ENCODE measurements at places on chromosomes 4 and X.

DNA sequence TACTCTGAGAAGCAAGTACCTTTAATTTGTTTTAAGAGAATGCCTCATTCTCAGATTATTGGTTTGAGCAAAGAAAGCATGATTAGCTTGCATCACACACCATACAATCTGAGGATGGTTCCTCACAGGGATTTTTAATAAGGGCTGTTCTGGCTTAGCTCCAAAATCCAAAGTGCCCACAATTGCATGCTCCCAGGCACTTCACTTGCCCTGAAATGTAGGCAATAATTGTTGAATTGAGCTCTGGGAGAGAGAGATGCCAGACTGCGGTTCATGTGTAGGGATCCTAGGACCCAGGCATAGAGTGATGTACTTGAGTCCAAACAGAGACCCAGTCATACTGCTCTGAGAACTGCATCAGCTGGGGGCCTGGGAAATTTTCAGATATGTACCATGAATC, 358.4 kb upstream of the CXorf51B start:
- H3K4me3 ChIP-seq: no peak overlapping the region
- H3K27ac ChIP-seq: no peak overlapping the region
- no peaks in the 10 kb centered on the region for H3K27me3 ChIP-seq
- no peaks in the 10 kb centered on the region for H3K36me3 ChIP-seq
- DNase-seq: no peak
- H3K4me1 ChIP-seq: no peaks in the 10 kb centered on the region

DNA sequence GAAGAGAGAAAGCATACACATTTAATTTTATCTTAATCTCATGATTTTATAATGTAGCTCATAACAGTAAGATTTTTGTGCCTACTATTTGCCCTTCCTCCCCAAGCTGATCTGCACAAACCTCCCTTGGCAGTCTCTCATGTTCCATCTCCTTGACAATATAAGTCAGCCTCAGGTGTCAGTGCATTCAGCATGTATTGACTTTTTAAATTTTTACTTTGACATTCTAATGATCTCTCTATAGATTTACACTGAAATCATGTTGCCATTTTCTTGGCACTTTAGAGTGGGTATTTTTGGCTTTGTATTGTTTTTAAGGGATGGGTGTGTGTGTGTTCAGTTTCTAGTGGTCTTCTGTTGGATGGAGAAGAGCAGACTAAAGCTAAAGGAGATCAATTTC, 505.3 kb upstream of the CPEB2 start:
- no peaks in the 10 kb centered on the region for H3K27me3 ChIP-seq
- H3K4me3 ChIP-seq: no peak overlapping the region
- no peak overlapping the region for H3K27ac ChIP-seq
- H3K36me3 ChIP-seq: no peaks in the 10 kb centered on the region
- DNase-seq: no peak

DNA sequence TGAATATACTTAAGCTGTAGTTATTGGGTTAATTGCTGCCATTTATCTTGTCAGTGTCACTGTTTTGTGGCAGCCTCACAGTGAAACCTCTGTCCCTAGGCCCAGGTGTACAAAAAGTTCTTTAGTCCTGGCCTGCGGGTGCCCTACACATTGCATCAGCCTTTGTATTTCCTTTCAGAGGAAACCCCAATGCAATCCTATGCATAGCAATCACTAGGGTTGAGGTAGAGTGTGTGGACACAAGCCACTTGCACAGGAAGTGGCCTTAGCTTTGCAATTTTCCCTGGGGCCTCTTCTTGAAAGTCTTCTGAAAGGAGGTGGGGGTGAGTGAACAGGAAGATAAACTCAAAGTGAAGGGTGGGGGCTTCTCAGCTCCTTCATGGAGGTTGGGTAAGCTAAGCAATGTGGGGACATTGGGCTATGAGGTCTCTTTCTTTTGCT, 27.8 kb downstream of the VSIG4 start:
- no peaks in the 10 kb centered on the region for H3K27me3 ChIP-seq
- no peaks in the 10 kb centered on the region for H3K36me3 ChIP-seq
- H3K4me3 ChIP-seq: no peak overlapping the region
- no peaks in the 10 kb centered on the region for H3K4me1 ChIP-seq

- no peaks in the 10 kb centered on the region for H3K36me3 ChIP-seq
- H3K4me3 ChIP-seq: no peak overlapping the region
- no peaks in the 10 kb centered on the region for H3K4me1 ChIP-seq
- no peak for DNase-seq
- no peak overlapping the region for H3K27ac ChIP-seq
Measured at GRCh38 chrX:81390237-81390636, 188.3 kb downstream of the SH3BGRL start.

- H3K27ac ChIP-seq: no peak overlapping the region
- H3K36me3 ChIP-seq: no peaks in the 10 kb centered on the region
- no peak overlapping the region for H3K4me3 ChIP-seq
Measured at GRCh38 chrX:145751943-145752342, 65.7 kb upstream of the SLITRK2 start.

GRCh38 chr4:120939693-120940092, 17.2 kb upstream of the PRDM5 start:
- H3K27ac ChIP-seq: no peak overlapping the region
- no peak overlapping the region for H3K4me3 ChIP-seq
- DNase-seq: no peak
- no peaks in the 10 kb centered on the region for H3K36me3 ChIP-seq
- H3K27me3 ChIP-seq: no peaks in the 10 kb centered on the region

DNA sequence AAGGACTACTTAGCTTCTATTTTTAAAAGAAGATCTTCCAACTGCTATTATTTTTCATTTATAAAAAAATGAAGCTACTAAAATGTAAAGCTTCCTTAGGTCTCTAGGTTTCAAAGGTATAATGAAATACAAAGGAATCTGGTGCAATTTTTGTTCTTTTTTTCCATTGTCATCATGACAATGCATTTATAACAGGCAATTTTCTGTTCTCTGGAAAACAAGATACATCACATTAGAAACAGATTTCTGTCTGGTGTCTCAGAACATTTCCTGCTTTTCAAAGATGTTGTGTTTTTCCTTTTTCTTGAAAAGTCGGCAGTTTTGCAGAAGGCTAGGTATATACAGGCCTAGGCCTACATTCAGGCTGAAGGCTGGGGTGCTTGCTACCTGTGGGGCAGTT, 63.6 kb upstream of the ATP8A1 start:
- H3K27ac ChIP-seq: no peak overlapping the region
- H3K27me3 ChIP-seq: no peaks in the 10 kb centered on the region
- H3K4me1 ChIP-seq: no peaks in the 10 kb centered on the region
- no peak overlapping the region for H3K4me3 ChIP-seq
- H3K36me3 ChIP-seq: no peaks in the 10 kb centered on the region
- no peak for DNase-seq

DNA sequence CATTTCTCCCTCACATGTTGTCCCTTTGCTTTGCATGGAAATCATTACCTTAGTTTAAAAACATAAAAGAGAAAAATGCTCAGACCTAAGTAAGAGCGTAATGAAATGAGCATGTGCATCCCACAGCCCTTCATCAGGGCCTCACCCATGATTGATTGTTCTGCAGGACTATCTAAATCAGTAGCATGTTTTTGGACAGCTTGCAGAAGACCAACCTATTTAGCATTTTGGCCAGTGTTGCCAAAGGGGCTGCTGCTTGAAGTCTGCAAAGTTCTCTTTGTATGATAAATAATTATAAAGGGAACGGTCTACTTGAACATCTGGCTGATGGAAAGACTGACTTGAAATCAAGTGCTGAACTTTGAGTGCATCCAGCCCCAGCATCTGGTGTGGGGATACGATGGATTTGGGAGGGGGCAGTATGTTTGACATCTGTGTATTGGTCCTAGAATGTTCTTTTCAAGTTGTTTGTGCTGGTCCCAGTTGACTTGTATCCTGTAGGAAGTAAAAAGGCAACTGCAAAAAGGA, 76.1 kb upstream of the LIMCH1 start:
- peaks cover 86% of the 10 kb centered on the region for H3K4me1 ChIP-seq
- H3K27me3 ChIP-seq: no peaks in the 10 kb centered on the region

- H3K4me3 ChIP-seq: no peak overlapping the region
- H3K27me3 ChIP-seq: no peaks in the 10 kb centered on the region
- H3K4me1 ChIP-seq: peaks cover 30% of the 10 kb centered on the region
- no peak for DNase-seq
- peaks cover 73% of the 10 kb centered on the region for H3K36me3 ChIP-seq
- no peak overlapping the region for H3K27ac ChIP-seq
Measured at GRCh38 chr4:13616597-13616996, 10.9 kb downstream of the BOD1L1 start.

DNA sequence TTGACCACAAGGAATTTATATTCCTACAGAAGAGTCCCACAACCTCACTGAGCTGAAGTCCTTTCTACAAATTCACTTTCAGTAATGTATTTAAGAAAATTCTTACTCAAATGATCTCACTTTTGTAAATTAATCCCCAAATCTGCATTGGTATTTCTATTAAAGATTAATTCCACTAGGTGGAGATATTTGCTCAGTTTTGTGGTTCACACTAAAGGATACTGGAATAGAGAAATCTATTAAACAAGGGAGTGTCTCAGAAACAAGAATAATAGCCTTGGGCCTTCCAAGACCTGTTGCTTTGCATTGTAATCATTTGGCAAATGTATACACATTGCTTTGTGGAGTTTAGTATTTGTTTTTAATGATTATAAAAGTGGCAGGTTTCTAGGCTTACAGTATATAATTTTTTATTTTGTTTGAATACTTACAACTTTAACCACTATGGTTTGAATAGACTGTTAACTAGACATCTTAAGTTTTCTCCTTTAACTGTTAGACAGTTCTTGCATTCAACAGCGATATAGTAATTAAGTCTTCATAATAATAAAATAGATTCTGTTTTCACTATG, 25.9 kb downstream of the CFAP299 start:
- peaks cover 46% of the 10 kb centered on the region for H3K27me3 ChIP-seq
- no peak overlapping the region for H3K27ac ChIP-seq
- no peaks in the 10 kb centered on the region for H3K36me3 ChIP-seq

- peaks cover 28% of the 10 kb centered on the region for H3K27me3 ChIP-seq
- DNase-seq: no peak
- H3K4me3 ChIP-seq: peak overlapping the region; percentile 66
- H3K4me1 ChIP-seq: peaks cover 4% of the 10 kb centered on the region
Measured at GRCh38 chrX:21375708-21376009, 1.4 kb downstream of the CNKSR2 start.

DNA sequence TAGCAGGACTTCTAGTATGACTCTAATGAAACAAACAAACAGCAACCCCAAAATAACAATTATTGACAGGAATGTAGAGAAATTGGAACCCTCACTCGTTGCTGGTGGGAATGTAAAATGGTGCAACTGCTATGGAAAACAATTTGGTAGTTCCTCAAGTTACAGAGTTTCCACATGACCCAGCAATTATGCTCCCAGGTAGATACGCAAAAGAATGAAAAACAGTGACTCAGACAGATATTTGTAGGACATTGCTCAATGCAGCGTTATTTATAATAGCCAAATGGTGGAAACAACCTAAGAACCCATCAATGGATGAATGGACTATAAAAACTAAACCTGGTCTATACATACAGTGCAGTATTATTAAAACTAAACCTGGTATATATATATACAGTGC, 646.1 kb upstream of the FRG1 start:
- DNase-seq: no peak
- no peaks in the 10 kb centered on the region for H3K27me3 ChIP-seq
- H3K36me3 ChIP-seq: no peaks in the 10 kb centered on the region
- H3K27ac ChIP-seq: no peak overlapping the region
- H3K4me3 ChIP-seq: no peak overlapping the region
- H3K4me1 ChIP-seq: no peaks in the 10 kb centered on the region

DNA sequence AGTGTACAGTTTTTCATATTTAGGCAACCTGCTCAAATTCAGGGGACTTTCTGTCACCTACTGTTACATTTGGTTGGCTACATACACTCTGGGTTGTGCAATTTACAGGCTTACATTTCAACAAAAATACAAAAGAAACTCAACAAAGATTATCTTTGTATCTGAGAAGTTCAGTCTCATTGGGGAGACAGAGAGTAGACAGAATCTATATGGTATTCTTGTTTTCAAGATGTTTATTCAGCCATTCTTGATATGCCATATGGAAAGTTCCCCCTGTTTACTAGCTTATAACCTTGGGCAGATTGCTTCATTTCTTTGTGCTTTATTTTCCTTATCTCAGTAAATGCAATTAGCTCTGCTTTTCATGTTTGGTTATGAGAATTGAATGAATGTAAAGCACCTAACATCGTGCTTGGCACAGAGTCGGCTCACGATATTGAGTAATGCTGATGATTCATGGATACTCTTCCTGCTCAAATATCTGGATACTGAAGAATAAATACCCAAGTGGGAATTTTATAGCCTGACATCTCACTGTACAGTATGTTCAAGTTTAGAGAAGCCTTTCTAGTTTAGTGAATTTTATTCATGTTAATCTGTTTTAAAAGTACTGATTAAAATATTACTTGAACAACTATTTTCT, 96.5 kb upstream of the PACRGL start:
- no peaks in the 10 kb centered on the region for H3K4me1 ChIP-seq
- no peak for DNase-seq
- H3K4me3 ChIP-seq: no peak overlapping the region
- H3K27ac ChIP-seq: no peak overlapping the region

GRCh38 chr4:52472444-52472843, 186.7 kb downstream of the USP46 start:
- H3K27ac ChIP-seq: no peak overlapping the region
- no peaks in the 10 kb centered on the region for H3K27me3 ChIP-seq

DNA sequence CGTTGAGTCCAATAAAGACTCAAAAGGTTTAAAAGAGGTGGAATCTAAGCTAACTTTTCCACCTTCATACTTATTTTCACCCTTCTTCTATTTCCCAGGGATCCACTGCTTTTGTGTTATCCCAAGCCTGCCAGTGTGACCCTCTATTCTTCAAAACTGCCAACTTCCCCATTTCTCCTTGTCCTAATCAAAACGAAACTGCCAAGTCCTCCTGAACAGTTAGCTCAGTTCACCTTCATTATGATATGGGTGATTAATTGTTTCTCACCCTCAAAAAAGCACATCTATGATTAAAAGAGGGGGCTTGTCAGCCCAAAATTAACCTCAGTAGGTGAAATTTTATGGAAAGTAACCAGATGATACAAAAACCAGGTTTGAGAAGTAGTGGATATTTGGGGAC, 108.4 kb downstream of the GUCY2F start:
- no peaks in the 10 kb centered on the region for H3K27me3 ChIP-seq
- H3K4me3 ChIP-seq: no peak overlapping the region
- H3K36me3 ChIP-seq: no peaks in the 10 kb centered on the region
- no peaks in the 10 kb centered on the region for H3K4me1 ChIP-seq
- DNase-seq: no peak

DNA sequence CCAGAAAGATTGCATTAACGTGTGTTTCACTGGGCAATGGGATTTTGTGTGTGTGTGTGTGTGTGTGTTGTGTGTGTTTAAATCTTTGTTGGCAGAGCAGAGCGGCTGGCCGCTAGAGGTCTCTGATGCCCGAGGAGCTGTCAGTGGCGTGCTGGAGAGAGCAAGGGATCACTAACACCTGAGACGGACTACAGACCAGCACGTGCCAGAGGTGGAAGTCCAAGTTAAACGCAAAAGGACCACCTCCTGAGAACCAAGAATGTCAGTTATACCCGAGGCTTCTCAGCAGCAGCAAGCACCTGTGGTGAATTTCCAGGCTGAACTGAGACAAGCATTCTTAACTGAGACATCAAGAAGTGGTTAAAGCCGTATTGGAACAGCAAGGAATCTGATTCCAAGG, 9.0 kb upstream of the SLC25A14 start:
- no peak overlapping the region for H3K4me3 ChIP-seq
- peaks cover 21% of the 10 kb centered on the region for H3K27me3 ChIP-seq
- no peaks in the 10 kb centered on the region for H3K36me3 ChIP-seq
- peak; percentile 14 for DNase-seq
- H3K4me1 ChIP-seq: no peaks in the 10 kb centered on the region

All from left ventricle myocardium inferior (tissue), 1 donor.